Bronchial epithelial cell (primary cell): ENCODE measurements at places on chromosomes 5 and 9. TPM values are rescaled to one million over a fixed set of nuclear protein-coding genes. Genes with fewer than 3 reads are reported as not detected.

KIF20A gene
- under 0.01 TPM in 2 replicates for total RNA-seq

OLFML2A gene
- 4.5 and 6.3 TPM in 2 replicates for total RNA-seq

REEP2 gene
- 2.4 and 4.5 TPM in 2 replicates for total RNA-seq

CDH10 gene
- total RNA-seq: not detected in 2 replicates

S100Z gene
- total RNA-seq: not detected in 2 replicates

DOLK gene
- total RNA-seq: 22.6 and 24.6 TPM in 2 replicates

RAB3C gene
- not detected in 2 replicates for total RNA-seq

SLC4A9 gene
- total RNA-seq: 0.38 TPM in 1 of 2 replicates, not detected in the other

SH3RF2 gene
- total RNA-seq: 3.7 and 6.3 TPM in 2 replicates

HAVCR2 gene
- total RNA-seq: 0.38 and 0.53 TPM in 2 replicates

SHISAL2B gene
- total RNA-seq: not detected in 2 replicates

LIX1 gene
- total RNA-seq: not detected in 2 replicates

NUTM2G gene
- not detected in 2 replicates for total RNA-seq

COL23A1 gene
- total RNA-seq: 0.13 and 0.26 TPM in 2 replicates

FAM169A gene
- 12.1 and 21.5 TPM in 2 replicates for total RNA-seq

PRUNE2 gene
- total RNA-seq: under 0.01 TPM in 1 of 2 replicates, not detected in the other

PAPPA gene
- total RNA-seq: 0.13 and 1.3 TPM in 2 replicates

BRINP1 gene
- total RNA-seq: 0.13 and 1.6 TPM in 2 replicates

FOXD4L6 gene
- total RNA-seq: 0.13 TPM in 1 of 2 replicates, not detected in the other

PCDHGA7 gene
- total RNA-seq: under 0.01 and 0.51 TPM in 2 replicates

C9 gene
- total RNA-seq: not detected in 2 replicates

FOXD4L5 gene
- under 0.01 and 0.13 TPM in 2 replicates for total RNA-seq

MOB3B gene
- 0.38 and 1.1 TPM in 2 replicates for total RNA-seq

CCL27 gene
- 0.26 TPM in 1 of 2 replicates, not detected in the other for total RNA-seq

FOXD4L3 gene
- not detected in 2 replicates for total RNA-seq

TEX10 gene
- 22.9 and 30.0 TPM in 2 replicates for total RNA-seq

ALDH7A1 gene
- total RNA-seq: 44.2 and 46.7 TPM in 2 replicates

JAKMIP2 gene
- total RNA-seq: not detected in 2 replicates

GCNT4 gene
- 2.9 and 5.5 TPM in 2 replicates for total RNA-seq

TTC23L gene
- total RNA-seq: under 0.01 and 0.26 TPM in 2 replicates

SAPCD2 gene
- 0.26 and 1.2 TPM in 2 replicates for total RNA-seq

C9orf43 gene
- 0.13 and 0.53 TPM in 2 replicates for total RNA-seq

CCNH gene
- 73.2 and 103 TPM in 2 replicates for total RNA-seq

CMYA5 gene
- 0.26 and 0.77 TPM in 2 replicates for total RNA-seq

PCDHA6 gene
- 0.13 TPM in 1 of 2 replicates, not detected in the other for total RNA-seq

OSTF1 gene
- 71.1 and 103 TPM in 2 replicates for total RNA-seq

GABBR2 gene
- total RNA-seq: not detected in 2 replicates

TSLP gene
- 0.79 and 2.0 TPM in 2 replicates for total RNA-seq

FAM153A gene
- total RNA-seq: 0.26 and 0.64 TPM in 2 replicates

CTXN3 gene
- total RNA-seq: not detected in 2 replicates

LCN1 gene
- not detected in 2 replicates for total RNA-seq

AQP7 gene
- not detected in 2 replicates for total RNA-seq

PCDHGA3 gene
- total RNA-seq: under 0.01 and 0.13 TPM in 2 replicates

ACOT12 gene
- total RNA-seq: not detected in 2 replicates

PCDHB16 gene
- total RNA-seq: under 0.01 TPM in 1 of 2 replicates, not detected in the other

CYLC2 gene
- not detected in 2 replicates for total RNA-seq

GHR gene
- 1.3 and 2.4 TPM in 2 replicates for total RNA-seq

GRXCR2 gene
- total RNA-seq: not detected in 2 replicates

PRLR gene
- total RNA-seq: not detected in 2 replicates

FBLL1 gene
- total RNA-seq: 0.77 TPM in 1 of 2 replicates, not detected in the other

PHYHD1 gene
- 1.1 and 3.8 TPM in 2 replicates for total RNA-seq

GMCL2 gene
- total RNA-seq: not detected in 2 replicates

CFAP77 gene
- not detected in 2 replicates for total RNA-seq

LHX6 gene
- 0.13 and 0.26 TPM in 2 replicates for total RNA-seq

STKLD1 gene
- under 0.01 and 0.38 TPM in 2 replicates for total RNA-seq

RGS7BP gene
- not detected in 2 replicates for total RNA-seq

GRM6 gene
- total RNA-seq: not detected in 2 replicates

SYNPO gene
- 1.3 and 2.2 TPM in 2 replicates for total RNA-seq
